ENCODE measurements at places on chromosomes 7 and 10.

GRCh38 chr7:120402079-120402767, 129.2 kb downstream of the KCND2 start:
- DNase-seq: no peak

DNA sequence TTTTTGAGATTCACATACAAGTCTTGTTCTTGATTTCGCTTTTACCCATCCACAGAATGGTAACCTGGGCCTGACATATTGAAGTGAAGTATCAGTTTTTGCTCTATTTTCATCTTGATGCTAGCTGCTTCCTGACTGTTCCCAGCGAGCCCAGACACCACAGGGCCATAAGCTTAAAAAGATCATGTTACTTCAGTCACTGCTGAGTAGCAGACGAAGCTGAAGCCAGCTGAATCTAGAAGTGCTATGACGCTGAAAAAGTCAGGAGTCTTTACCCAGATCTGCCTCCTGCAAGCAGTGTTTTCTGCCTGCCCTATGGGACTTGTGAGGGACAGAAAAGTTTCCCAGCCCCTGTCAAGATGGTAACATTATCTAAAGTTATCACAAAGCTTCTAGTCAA, 2.7 kb upstream of the PRXL2A start:
- no peak for DNase-seq

GRCh38 chr7:101688183-101688831, 59.2 kb upstream of the MYL10 start:
- DNase-seq: peak; percentile 74

DNA sequence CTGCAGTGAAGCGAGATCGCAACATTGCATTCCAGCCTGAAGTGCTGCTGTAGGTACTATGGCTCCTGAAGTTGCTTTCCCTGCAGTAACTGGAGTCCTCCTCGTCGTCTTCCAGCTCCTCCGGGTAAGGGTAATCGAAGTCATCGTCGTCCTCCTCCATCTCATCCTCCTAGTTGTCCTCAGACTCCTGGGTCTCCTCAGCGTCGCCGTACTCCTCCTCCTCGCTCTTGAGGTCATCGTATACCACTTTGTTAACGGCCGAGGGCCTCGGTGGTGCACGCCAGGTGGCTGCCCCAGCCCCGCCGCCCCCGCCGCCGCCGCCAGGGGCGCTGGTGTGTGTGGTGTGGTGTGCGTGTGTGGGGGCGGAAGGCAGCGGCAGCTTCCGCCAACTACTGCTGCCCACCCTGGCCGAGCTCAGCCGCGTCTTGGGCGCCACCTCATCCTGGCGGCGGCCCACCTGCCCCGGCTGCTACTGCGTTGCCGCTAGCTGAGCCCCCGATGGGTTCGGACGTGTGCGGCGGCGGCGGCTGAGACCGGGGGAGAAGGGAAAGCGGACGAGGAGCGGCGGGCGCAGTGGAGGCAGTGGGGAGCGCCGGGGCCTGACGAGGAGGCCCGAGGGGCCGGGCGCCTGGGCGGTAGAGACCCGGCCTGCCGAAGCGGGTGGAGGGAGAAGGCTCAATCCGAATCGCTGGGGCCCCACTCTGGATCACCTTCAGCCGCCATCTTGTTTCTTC, 11.8 kb upstream of the ACBD5 start:
- peak; percentile 61 for DNase-seq

DNA sequence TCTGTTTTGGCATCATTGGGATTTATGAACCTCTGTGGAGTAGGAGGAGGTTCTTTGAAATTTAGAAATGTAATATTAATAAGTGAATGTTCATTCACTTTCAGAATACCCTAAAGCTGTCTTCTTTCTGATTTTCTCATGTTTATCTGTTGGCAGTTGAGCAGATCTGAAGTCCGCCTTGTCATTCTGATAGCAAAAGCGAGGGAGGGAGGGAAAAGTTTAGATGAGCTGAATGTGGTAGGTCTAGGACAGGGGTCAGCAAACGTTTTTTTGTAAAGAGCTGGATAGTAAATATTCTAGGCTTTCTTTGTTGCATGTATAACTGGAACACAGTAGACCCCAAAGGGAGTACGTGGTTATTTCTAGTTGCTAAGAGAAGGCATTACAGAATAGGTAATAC, 94.4 kb upstream of the GATA3 start:
- DNase-seq: no peak

GRCh38 chr10:34522546-34522945, 292.6 kb downstream of the PARD3 start:
- DNase-seq: no peak

DNA sequence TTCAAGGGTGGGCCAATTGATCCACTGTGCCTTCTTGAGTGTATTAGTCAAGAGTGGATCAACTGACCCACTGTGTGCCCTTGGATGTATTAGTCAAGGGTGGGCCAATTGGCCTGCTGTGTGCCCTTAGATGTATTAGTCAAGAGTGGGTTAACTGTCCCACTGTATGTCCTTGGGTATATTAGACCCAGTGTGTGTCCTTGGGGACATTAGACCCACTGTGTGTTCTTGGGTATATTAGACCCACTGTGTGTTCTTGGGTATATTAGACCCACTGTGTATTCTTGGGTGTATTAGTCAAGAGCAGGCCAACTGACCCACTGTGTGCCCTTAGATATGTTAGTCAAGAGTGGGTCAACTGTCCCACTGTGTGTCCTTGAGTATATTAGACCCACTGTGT, 601.8 kb downstream of the TYW1 start:
- DNase-seq: no peak

DNA sequence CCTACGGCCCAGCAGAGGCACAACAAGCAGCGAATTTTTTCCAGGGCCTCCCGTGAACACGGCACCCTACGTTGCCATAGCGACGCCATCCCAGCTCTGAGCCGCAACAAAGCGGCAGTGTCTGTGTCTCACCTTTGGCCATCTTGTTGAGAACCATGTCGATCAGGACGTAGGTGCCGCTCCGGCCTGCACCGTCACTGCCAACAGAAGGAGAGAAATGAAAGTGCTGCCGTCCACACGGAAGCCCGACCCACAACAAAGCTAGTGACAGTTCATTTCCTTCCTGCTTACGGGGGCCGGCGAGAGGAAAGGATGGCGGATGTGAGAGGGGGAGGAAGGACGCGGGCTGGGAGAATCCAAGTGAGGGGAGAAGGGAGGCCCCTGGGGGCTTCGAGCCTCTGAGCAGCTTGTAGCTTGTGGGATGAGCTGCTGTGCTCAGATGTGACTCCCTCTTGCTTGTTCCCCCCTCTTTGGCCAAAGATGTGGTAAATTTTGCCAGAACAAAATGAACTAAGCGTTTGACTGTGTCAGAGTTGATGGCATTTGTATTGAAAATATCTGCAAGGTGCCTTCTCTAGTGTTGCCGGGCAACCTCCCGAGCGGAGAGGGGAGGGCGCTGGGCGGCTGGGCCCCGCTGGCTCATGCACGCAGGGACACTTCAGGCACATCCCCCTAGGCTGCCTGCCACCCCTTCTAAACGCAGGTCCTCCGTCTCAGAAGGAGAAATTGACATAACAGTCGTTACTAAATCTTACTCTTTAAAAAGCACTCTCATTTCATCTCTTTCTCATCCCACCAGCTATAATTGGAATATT, 232.2 kb downstream of the DNAJB6 start:
- no peak for DNase-seq

DNA sequence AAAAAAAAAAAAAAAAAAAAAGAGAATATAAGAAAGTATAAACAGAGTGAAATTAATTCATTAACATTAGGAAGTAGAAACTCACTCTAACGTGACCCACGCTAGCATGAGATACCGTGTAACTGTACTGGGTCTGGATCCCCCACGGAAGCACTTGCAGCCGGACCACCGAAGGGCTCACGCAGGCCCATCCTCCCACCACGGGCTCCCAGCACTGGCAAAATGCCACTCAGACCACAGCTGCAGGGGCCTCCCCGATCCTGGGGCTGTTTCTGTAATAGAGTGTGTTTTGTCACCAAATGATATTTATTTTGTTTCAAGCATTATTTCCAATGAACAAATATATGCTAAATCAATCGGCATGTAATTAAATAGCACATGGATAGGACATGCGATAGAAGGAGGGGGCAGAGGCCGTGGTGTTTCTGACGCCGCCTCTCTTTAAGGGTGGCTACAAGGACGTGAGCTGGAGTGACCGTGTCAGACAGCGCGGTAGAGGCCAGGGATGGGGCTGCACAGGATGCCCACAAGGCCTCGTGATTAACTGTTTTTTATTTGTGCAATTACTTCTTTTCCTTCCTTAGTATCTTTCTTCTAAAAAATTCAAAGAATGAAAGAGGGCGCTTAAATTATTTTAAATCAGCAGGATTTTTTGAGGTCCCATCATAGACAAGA, 568.5 kb downstream of the PTPRN2 start:
- DNase-seq: no peak

GRCh38 chr10:124037286-124037685, 56.1 kb downstream of the CHST15 start:
- DNase-seq: no peak

DNA sequence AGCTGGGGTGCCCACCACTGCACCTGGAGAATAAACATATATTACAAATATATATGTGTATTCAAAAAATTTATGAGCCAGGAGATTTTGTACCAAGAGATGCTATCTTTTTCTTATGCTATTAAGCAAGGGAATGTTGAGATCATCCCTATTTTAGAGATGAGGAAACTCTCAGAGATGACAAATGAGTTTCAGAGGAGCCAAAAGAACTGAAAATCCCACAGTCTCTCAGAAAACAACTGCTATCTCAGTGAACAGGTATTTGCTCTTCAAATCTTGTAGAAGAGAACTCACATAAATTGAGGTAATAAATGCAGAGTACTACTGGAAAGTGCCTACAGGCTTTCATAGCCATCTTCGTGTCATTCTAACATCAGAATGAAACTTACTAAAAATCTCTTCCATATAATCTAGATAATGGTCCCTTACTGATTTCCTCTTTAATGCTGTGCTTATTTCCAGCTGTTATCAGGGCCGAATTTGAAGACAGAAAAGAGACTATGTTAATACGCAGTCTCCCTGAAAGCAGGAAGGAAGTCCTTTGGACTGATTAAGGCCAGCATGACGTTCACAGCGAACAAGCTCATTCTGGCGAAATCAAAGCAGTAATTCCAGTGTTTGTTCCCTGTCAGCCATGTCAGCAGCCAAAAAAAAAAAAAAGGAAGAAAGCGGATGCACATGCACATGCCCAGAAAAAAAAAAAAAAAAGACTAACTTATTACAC, 29.4 kb upstream of the ANAPC16 start:
- no peak for DNase-seq

DNA sequence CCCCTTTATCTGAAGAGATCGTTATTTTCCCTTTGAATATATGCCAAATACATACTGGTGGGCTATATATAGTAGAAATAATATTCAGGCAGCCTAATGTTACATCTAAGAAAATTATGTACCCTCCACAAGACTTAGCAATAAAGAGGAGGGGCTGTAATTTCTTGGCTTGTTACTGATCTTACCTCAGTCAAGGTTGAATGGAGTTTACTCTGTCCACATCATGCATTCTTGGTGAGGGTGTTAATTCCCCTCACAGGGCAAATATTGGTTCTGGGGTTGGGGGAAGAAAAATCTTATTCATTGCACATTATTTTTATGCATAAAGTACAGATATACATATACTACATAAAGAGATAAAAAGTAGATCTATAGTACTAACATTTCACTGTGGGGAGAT, 145.8 kb upstream of the ANK3 start:
- DNase-seq: no peak

- no peak for DNase-seq
These were observed 151.2 kb downstream of the TPST1 start for GRCh38 chr7:66356277-66356721.

- no peak for DNase-seq
These were observed 27.0 kb upstream of the TBX20 start for GRCh38 chr7:35280902-35281301.

GRCh38 chr7:22668971-22669401, 58.0 kb upstream of the IL6 start:
- DNase-seq: no peak

- DNase-seq: no peak
These were observed 326.2 kb upstream of the AUTS2 start for GRCh38 chr7:69272101-69272500.

- DNase-seq: no peak
These were observed 84.8 kb upstream of the AGBL3 start for GRCh38 chr7:134901389-134902020.

DNA sequence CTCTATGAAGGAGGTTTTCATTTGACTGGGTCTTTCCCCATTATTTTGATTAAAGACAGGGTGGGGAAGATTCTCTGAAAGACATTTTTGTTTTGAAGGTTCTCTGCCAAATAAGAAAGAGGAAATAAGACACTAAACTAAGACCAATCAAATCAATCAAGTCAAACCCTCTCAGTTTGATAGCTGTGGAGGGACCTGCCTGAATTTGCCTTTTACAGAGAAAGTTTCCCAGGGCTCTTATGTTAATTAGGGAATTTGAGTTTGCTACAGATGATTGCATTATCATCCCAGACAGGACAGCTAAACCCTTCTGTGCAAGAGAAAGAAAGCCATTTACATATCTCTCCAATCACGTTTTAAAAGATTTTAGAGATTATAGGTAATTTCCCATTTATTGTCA, 80.0 kb downstream of the CSTF2T start:
- DNase-seq: no peak

GRCh38 chr10:103470761-103471653, 8.0 kb downstream of the CALHM3 start:
- DNase-seq: no peak

DNA sequence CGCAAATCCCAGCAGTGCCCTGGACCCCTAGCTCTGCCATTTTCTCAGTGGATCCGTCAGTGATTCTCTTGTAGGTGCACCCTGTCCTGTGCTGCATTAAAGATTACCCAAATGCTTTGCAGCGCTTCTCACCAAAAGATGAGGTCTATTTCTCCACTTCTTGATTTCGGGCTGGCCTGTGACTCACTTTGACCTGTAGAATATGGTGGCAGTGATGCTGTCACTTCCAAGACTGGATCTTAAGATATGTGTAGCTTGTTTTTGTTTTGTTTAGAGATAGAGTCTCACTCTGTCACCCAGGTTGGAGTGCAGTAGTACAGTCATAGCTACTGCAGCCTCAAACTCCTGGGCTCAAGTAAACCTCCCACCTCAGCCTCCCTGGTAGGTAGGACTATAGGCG, 37.0 kb upstream of the ZMIZ1 start:
- DNase-seq: no peak

DNA sequence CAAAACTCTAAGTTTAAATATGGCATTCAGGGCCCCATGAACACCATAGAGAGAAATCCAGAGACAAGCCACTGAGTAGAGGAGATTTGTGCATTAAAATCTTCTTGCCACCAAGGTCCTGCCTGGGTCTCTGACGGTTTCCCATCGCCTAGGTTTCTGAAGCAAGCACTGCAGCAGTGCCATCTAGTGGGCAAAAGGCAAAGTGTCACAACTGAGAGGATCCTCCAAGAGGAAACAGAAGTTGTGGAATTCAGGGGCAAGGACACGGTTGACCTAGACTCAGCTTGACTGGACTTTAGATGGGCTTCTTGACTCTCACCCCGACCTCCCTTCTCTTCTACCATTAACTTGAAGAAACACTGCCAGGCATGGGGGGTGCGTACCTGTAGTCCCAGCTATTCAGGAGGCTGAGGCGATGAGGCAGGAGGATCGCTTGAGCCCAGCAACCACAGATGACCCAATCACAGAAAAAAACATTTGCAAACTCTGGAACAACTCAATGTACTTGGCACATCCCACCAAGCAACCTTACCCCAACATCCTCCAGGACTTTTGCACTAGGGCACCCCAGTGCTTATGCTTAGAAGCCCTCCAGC, 604.1 kb downstream of the GALNT17 start:
- peak; percentile 41 for DNase-seq

GRCh38 chr10:24446739-24447138, 237.8 kb downstream of the KIAA1217 start:
- peak; percentile 45 for DNase-seq
